ENCODE measurements at places on chromosomes 2 and 18.

DNA sequence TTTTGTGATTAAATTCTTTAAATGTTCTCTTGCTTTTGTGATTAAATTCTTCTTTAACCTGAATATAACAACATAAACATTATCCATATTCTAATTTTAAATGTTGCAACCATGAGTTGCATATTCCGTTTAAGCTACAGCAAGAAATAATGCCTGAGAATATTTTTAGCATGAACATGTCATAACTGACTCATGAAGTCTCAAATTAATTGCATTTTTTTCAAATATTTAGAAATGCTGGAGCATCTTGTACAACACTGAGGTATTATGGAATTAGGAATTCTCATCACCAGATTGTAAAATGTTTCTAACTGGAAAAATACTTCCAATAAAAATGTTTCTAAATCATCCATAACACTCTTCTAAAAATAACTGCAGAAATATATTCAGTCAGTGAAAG, 14.7 kb downstream of the ROCK2 start:
- DNase-seq: peak; percentile 58

- no peak for DNase-seq
These were observed 557 bp upstream of the E2F6 start for GRCh38 chr2:11466307-11467128.

DNA sequence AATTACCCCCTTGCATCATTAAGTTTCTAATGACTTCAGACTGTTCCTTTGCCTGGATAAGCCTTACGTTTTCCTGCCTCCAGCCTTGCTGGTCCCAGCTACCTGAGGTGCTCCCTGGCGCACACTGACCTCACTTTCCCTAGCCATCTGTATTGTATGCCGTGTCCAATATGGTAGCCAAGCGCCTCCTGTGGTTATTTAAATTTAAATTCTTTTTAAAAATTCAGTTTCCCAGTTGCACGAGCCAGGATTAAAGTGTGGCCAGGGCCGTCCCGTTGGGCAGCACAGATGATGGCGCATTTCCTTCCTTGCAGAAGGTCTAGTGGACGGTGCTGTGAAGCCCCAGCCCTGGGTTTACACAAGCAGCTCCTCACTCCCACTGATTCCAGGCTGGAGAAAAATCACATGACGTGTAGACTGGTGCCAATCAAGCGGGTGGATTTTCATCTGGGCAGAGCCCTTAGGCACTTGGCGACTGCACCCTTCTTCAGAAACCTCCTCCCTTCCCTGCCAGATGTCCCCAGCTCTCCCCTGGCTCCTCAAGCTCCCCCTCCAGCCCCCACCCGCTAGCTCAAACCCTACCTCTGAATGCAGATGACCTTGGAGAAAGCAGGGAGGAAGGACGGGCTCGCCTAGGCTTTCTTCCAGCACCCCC, 33.9 kb downstream of the ACKR3 start:
- no peak for DNase-seq

- no peak for DNase-seq
These were observed 1202.8 kb downstream of the CNTNAP5 start for GRCh38 chr2:125227843-125228392.

DNA sequence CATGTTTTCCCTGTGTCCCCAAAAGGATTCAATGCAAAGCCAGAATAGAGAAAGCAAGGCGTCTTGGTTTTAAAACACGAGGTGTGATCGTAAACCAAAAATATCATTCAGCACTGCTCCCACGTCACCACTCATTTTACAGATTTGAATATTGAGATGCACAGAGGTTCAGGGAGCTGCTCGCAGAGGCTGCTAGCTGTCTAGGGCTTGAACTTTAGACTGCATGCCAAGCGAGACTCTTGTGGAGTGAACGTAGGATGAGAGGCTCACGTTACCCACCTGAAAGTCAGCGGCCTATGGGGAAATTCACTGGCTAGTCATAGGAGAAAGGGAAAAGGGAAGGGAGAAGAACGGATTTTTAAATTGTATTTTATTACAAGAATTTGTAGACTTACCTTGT, 130.1 kb downstream of the MBP start:
- DNase-seq: no peak

DNA sequence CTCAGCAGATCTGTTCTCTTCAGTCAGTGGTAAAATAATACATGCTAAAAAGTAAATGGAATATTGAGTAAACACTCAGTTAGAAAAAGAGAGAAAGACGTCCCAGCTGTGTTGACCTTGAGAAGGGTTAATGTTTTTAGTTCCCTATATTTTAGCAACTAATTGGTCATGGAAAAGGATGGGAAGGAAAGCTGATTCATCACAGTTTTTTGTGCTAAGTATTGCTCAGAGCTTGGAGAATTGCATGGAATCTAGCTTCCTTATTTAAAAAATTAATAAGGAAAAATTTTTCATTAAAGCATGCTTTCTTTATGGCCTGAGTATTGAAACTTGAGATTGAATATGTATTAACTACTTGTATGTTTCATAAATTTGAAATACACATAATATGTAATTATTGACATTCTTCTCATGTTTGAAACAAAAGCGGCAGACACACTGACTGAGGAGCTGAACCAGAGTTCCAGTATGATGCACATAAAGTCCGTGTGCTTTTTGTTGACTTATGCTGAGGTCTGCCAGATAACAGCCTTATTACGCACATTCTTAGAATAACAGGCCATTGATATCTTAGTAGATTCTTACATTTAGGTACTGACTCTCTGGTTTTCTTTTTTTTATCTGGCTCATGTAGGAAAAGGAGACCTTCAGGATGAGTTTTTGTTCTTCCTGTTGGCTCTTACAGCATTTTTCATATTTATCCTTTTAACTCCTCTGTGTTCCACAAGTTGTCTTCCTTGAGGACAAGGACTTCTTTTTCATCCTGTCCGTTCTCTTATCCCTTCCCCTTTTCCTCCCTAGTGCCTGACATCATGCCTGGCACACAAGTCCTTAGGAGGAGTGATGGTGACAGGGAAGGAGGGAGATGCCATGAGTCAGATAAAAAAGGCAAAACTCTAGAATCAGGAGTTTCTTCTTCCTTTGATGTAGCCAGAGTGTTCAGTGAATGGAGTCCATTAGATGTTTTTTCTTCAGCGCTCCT, 194.1 kb downstream of the PTPRM start:
- DNase-seq: no peak

DNA sequence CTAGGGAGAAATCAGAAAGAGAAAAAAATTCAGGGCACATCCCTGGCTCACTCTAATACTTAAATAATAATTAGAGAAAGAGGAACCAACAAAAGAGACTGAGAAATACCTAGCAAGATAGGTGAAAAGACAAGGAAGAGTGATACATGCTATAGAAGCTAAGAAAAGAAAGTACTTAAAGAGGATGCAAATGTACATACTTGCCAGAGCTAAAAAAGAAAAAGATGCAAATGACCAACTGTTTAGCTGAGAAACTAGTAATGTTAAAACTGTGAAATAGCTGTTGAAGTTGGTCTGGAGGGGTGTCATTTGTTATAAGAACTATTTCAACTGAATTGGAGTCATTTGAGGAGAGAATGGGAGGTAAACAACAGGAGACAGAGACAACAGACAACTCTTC, 412.2 kb downstream of the SPAG16 start:
- no peak for DNase-seq

- DNase-seq: no peak
These were observed 1.5 kb downstream of the RAX start for GRCh38 chr18:59271606-59272220.

DNA sequence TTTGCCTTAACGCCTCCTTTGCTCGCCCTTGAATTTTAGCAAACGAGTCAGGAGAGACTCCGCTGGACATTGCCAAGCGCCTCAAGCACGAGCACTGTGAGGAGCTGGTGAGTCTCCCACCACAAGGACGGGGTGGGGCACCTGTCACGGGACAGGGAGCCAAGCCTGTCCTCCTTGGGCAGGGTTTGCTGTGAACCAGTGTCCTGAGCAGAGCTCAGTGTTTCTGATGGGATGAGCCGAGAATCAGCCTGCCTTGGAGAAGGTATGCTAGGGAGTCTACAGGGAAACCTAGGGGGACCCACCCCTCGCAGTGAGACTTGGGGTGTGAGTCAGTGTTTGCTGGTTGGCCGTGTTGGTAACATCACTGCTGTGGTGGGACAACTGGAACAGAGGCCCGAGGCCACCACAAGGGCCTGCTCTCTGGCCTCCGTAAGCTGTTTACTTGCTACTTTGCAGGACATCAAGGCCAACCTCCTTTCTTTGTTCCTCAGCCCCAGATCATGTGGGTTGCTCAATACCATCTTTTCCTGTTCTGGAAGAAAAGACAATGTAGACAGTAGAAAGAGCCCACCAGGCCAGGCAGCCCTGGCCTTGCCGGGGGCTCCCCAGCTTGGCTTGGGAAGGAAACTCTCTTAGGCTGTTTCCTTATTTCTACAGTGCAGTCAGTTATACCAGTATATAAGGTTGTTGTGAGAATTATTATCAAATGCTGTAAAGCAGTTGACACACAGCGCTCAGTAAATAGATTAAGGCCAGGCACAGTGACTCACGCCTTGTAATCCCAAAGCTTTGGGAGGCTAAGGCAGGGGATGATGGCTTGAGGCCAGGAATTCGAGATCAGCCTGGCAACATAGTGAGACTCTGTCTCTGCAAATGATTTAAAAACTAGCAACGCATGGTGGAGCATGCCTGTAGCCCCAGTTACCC, 42.4 kb downstream of the ITGB1BP1 start:
- DNase-seq: peak; percentile 90

DNA sequence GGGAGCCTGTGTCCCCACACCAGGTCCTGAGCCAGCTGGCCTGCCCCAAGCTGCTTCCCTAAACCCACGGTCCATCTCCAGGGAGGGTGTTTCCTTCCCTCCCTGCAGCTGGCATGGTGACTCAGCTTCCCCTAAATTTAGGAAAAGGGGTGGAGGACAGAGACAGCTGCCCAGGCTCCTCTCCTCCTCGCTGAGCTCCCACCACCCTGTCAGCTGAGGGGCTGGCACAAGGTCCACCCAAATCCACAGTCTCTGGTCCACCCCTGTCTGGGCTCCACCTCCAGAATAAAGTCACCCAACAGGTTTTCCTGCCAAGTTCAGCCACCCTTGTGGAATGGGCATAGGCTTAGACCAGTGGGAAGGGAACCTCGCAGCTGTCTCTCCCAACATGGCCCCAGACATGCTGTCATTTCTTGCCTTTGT, 156.5 kb downstream of the TNS1 start:
- no peak for DNase-seq

GRCh38 chr2:239468491-239469105, 67.8 kb upstream of the HDAC4 start:
- no peak for DNase-seq

GRCh38 chr2:161384864-161385263, 31.2 kb upstream of the TBR1 start:
- DNase-seq: no peak

- no peak for DNase-seq
These were observed 467.7 kb downstream of the PARD3B start for GRCh38 chr2:205012961-205013360.

DNA sequence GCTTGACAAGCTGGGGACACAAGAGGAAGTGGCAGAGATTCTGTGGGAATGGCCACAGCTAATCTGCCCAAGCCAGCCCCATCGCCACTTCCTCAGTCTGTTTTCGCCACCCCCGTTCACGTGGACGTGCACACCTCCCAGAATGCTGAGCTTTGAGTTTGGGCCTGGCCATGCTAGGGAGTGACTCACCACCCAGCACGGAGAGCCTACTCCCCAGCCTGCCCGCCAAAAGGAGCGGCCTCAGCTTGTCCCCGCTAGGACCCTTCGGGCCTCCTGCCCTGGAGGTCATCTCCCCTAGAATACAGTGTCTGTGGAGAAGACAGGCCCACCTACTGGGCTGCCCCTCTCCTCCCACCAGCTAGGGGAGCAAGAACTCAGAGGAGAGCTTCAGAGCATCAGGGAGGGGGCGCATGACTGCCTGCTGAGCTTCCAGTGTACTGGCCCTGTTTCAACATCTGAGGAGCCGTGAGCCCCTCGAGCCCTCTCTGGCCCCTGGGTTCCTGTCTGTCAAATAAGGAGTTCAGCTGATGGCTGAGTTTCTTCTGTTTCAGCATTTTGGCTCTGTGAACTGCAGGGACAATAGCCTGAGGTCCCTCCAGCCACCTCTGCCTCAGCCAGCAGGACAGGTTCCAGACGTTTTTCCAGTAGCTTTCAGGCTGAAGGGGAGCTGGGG, 5.1 kb downstream of the SLC35F6 start:
- DNase-seq: no peak

DNA sequence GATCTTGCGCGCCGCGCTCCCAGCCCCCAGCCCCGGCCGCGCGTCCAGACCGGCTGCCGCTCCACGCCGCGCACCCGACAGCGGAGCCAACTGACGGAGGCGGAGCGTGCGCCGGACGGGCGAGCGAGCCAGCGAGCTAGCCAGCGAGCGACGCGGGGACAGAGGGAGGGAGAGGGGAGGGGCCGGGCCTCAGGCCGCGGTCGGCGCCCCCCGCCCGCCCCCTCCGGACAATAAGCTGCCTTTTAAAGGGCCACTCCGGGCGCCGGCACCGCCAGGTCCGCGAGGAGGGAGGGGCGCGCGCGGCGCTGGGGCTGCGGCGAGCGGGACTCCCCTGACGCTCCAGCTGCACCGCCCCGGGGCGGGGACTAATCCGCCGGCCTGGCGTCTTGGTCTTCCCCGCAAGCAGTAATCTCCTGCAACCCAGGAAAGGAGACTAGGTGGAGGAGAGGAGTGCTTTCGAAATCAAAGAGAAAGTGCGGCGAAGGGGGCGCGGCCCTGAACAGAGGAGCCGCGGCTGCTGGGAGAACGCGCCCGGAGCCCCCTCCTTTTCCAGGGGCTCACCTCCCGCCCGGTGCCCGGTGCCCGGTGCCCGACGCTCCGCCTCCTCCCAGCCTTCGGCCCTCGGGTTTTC, at the start of gene BIN1:
Gene BIN1 (minus strand): TSS at position 164 of the 631 bp plus-strand sequence. CDS start 211 bp downstream, outside the sequence.
- peak; percentile 53 for DNase-seq

DNA sequence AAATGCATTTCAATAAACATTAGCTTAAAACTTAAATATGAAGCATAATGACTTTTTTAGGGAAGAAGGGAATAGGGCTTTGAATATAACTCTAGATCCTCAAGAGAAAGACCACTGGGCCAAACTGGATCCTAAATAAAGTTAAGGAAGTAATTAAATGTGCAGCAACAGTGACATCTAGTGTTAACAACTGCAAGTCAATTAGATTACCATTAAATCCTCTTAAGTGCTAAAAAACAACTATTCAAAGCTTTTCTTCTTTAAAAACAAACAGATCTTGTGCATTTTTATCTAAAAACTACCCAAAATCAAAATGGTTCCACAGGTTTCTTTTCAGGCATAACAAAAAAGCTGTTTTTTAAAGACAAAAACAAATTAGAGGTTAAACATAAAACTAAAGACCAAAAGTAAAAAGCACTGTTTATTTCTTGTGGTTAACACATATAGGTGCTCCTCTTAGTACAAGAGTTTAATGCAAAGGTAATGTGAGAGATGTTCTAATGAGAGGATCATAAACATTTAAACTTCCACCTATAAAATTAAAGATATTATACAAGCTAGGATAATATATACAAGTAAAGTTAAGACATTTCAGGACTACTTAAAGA, 111.4 kb downstream of the THADA start:
- peak; percentile 55 for DNase-seq

DNA sequence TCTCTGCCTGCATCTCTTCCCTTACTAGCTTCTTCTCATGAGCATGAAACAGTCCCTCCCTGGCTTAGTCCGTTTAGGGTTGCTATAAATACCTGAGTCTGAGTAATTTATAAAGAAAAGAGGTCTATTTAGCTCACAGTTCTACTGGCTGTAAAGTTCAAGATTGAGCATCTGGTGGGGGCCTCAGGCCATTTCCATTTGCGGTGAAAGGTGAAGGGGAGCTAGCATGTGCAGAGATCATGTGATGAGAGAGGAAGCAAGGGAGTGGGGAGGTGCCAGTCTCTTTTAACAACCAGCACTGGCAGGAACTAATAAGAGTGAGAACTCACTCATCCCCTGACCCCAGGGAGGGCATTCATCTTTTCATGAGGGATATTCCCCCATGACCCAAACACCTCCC, 26.8 kb downstream of the RHBDD1 start:
- DNase-seq: no peak

- DNase-seq: no peak
These were observed 93.7 kb downstream of the SESTD1 start for GRCh38 chr2:179170901-179171300.
